CD4-positive, CD25-positive, alpha-beta regulatory T cell (primary cell): ENCODE measurements at places on chromosomes 2 and 18. TPM values are rescaled to one million over a fixed set of nuclear protein-coding genes. Genes with fewer than 3 reads are reported as not detected.

DNA sequence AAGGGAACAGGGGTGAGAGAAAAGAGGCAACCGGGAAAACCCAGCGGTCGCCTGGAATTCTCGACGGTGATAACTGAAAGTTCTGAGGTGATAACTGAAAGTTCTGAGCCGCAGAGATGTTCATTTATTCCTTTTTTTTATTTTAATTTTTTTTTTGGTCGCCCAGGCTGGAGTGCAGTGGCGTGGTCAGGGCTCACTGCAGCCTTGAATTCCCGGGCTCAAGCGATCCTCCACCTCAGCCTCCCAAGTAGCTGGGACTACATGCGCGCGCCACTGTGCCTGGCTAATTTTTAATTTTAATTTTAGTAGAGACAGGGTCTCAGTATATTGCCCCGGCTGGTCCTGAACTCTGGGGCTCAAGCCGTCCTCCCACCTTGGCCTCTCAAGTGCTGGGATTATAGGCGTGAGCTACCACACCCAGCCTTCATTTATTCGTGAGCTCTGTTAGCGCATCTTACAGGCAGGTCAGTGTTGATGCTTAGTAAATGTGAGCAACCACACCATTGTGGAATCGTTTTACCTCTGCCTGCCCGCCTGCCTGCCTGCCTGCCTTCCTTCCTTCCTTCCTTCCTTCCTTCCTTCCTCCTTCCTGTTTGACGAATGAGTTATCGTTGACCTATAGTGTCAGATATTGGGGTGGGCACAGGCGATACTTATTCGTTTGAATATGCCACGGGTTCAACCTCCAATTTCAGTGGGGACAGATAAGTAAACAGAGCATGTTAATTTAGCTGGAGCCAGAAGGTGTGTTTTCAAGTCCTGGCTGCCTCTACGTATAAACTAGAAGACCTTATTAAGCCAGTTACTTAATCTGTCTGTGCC is 557 bp upstream of the E2F6 start:
- DNase-seq, result no peak

GRCh38 chr2:127400897-127401756 is 13.4 kb upstream of the MAP3K2 start:
- no peak for DNase-seq

Gene ABCG5
- not detected for total RNA-seq

DNA sequence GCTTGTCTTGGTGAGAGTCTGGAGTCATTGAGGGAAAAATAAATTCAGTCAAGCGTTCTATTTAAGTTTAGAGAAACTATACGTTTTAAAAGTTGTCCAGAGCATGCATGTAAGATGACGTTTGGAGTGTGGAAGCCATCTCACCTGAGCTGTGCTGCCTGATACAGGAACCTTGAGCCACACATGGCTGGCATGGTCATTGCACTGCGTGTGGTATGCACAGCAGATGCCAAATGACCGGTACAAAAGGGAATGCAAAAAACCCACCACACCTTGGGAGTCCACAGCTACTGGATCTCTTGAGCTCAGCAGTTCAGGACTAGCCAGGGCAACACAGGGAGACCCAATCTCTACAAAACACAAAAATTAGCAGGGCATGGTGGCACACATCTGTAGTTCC is 4.3 kb downstream of the MZT2B start:
- no peak for DNase-seq

Gene SRD5A2
- not detected for total RNA-seq

GRCh38 chr2:55311444-55311870 is 42.4 kb upstream of the MTIF2 start:
- no peak for DNase-seq

Gene HRH4
- 0.39 TPM for total RNA-seq

DNA sequence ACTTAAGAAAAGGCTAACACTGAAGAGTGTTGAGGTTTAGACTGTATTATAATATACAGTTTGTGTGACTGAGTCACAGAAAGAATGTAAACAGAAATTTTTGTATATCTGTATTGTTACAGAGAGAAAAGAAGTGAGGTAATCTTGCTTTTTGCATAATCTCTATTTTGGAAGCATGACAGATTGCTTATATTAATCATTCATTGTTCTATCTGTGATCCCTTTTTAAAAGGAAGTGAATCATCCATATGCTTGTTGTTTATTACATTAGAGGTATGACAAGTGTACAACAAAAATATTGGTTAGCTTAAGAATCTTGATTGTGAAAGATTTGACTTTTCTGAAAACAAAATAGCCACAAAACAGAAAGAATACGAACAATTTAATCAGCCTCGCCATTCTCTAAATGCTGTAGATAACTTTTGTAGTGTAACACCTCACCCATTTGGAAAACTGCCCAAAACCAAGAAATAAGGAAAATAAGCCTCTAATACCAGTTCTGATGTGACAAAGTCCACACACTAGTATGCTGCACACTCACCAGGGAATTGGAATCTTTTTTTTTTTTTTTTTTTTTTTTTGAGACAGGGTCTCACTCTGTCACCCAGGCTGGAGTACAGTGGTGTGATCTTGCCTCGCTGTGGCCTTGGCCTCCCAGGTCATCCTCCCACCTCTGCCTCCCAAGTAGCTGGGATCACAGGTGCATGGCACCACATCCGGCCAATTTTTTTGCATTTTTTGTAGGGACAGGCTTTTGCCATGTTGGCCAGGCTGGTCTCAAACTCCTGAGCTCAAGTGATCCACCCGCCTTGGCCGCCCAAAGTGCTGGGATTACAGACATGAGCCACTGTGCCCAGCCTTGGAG is 91.5 kb upstream of the LPIN2 start:
- no peak for DNase-seq

Gene RPRM
- total RNA-seq, result 0.44 TPM

GRCh38 chr2:172056293-172056692 is 29.0 kb upstream of the DLX1 start:
- no peak for DNase-seq

GRCh38 chr2:12620759-12621158 is 96.0 kb upstream of the TRIB2 start:
- DNase-seq, result no peak

Gene CPO
- total RNA-seq, result not detected

Gene RNF138
- total RNA-seq, result 94.8 TPM

DNA sequence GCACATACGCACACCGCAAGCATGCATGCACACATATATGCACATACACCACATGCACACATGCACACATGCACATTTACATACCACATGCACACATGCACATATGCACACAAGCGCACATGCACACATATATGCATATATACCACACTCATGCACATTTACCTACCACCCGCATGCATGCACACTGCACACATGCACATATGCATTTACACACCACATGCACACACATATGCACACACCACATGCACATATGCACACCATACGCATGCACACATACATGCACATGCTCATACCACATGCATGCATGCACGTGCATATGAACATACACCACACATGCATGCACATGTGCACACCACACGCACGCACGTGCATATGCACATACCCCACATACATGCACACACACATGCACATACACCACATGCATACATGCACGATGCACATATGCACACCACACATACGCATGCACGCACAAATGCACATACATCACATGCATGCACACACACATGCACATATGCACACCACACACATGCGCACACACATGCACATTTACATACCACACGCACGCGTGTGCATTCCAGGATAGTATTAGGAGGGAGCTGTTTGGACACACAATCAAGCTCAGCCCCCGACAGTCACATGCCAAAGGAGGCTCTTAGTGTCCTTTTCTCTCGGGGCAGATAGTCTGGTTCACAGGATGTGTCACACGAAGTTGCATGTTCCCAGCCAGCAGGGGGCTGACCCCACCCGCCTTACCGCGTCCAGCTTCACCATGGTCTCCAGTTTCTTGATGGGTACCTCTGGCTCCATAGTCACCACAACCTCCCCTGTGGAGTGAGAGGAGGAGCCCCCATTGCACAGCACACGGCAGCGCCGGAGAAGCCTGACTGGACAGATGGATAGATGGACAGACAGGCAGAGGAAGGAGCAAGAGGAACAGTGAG is 5.9 kb downstream of the OTOF start:
- DNase-seq, result no peak

GRCh38 chr2:203014456-203015199 is at the start of gene NBEAL1:
TSS of gene NBEAL1 (plus strand) at chr2:203014875. CDS start at chr2:203016385, 1,510 bp downstream.
- DNase-seq, result peak; percentile 96

- DNase-seq, result no peak
Measured at GRCh38 chr2:33453905-33454479, 22.5 kb upstream of the RASGRP3 start.

DNA sequence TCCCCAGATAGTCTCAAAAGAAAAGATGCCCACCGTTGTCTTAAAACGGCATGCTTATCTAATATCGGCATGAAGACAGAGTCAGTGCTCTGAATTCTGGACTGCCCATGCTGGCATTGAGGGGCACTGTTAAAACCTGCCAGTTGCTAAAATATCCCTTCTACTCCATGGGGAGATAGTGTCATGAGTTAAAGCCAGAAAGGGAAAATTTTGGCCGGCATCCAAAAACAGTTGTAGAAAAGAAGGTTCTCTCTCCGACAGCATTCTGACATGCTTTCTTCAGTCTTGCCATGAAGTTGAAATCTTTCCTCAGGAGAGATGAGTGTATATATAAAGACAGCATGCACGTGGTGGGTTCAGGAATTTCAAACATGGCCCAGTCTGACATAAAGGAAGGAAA is 401.3 kb upstream of the PIK3C3 start:
- DNase-seq, result no peak

DNA sequence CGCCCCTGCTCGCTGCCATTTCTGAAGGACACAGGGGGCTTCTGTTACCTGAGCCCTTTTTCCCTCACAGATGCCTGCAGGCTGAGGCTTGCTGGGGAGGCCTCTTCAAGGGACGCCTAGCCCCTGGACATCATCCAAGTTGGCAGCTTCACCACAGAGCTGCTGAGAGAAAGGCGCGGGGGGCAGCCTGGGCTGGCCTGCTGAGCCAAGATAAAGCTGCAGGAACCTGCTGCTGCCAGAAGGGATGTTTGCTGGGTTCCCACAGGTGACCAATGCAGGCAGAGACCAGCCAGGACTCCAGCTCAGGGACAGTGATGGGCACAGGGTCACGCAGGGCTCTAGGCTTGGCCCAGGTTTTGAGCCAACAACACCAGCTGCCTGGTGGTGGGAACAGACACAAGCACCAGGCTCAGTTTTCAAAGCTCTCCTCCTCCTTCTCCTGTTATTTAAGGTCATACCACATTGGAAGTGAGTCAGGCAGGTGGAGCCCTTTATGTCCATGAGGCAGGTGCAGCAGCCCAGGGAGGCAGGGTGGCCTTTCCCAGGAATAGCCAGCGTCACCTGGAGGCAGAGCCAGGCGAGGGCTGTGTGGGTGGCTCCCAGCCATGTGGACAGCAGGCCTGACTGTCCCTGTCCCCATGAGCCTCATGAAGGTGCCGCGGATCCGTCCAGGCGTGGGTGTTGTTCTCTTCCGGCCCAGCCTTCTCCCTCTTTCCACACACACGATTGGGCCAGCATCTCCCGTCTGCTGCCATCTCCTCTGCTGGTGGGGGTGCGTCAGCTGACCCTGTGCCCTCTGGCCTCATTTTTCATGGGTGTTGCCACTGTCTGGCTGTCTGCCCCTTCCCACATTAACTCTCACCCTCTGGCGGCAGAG is 515.5 kb upstream of the MYT1L start:
- no peak for DNase-seq

Gene ADRA2B
- total RNA-seq, result 1.0 TPM

- DNase-seq, result no peak
Measured at GRCh38 chr2:85926931-85927661, 38.3 kb upstream of the ST3GAL5 start.

Gene CFC1
- total RNA-seq, result not detected

DNA sequence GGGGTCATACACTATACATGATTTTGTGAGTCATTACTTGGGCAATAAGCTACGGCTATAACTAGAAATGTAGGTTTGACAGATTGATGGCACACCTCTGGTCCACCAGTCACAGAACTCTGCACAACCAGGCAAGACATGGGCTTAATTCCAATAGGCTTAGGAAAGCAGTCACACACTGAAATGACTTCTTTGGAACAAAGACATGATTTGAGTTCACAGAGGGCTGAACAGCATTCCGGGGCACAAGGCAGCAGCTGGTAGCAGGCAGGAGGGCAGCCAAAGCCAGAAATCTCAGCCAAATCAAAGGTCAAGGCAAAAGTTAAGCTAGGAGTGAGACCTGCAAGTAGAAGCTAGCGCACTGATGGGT is 27.4 kb downstream of the FABP1 start:
- no peak for DNase-seq

DNA sequence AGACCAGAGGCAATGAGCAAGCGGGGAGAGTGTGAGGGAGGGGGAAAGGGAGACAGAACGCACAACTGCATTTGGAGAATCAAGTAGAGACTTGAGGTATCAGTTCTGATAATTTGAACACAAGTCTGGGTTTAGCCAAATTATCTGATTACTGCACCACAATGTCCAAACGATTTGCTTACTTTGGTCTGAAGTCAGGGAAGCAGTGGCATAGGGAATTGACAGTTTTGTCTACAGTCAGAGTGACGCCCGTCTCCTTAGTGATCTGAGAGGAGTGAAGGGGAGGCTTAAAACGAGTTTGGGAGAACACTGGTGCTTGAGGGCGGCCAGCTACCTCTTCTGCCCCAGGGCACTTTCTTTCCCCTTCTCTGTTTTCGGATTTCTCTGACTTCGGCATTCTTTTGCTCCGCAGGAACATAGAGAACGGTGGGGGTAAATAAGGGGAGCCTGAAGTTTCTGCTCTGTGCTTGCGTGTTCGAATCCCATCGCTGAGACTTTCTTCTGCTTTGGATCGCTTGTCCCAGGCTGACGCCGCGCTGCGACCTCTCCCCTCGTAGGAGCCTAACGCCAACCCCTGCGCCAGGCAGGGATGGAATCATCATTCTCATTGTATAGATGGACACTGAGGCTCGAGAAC is 2.9 kb upstream of the DLX2 start:
- no peak for DNase-seq

DNA sequence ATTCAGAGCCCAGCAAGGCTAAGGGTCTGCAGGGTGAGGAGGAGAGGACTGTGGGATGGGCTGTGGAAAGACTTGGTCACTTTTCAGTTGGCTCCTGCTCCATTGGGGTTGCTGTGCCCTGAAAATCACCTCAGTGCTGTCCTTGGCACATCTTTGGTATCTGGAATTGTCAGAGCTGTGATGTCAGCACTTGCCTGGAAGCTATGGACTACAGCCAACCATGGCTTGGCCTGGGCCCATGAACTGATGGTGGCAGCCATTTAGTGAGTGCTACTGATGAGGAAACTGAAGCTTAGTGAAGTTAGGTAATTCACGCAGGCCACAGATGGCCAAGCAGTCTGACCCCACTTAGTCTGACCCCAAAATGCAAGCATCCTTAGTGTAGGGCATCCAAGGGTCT is 121.8 kb upstream of the SERPINE2 start:
- no peak for DNase-seq

DNA sequence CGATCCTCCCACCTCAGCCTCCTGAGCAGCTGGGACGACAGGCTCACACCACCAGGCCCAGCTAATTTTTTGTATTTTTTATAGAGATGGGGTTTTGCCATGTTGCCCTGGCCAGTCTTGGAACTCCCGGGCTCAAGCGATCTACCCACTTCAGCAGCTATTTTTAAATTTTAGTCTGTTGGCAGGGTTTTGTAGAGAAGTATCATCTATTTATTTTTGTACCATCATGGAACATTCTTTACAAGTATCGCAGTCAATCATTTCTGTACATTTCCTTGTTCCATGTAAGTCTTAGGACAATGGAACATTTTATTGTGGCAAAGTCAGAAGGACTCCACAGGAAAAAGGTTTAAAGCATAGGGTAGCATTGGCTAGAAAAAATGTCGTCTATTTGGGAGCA is 94.6 kb downstream of the UGGT1 start:
- DNase-seq, result no peak

GRCh38 chr2:161434118-161434517 is 18.0 kb downstream of the TBR1 start:
- DNase-seq, result no peak
